Stimulated activated naive CD4-positive, alpha-beta T cell (primary cell): ENCODE measurements at places on chromosomes 16 and 17.

GRCh38 chr17:31373150-31374093 is 18.1 kb upstream of the RAB11FIP4 start:
- DNase-seq: peak; percentile 71

DNA sequence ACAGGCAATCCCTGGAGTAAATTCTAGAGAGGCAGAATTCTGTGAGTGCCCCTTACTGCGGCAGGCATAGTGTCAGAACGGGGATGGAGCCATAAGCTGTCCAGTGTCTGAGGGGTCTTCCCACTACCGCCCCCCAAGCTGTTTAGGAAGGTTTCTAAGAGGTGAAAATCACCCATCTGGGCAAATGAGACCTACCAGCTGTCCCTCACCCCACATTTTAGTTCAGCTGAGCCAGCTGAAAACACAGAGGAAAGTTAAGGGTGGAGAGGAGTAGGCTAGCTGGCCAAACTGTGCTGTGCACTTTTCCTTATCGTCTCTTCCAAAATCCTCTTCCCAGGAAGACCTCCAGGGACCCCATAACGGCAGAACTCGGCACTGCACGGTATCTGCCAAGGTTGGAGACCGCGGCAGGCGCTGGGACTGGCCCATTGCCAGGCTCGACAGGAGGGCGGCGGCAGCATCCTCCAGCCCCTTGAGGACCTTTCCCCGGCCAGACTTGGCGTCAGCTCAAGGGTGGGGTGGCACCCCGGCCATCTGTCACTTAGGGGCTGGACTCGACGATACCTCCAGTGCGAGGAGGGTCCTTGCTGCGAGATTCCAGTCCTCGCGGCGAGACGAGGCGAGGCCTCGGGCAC is 955 bp downstream of the ACLY start:
- DNase-seq: no peak

DNA sequence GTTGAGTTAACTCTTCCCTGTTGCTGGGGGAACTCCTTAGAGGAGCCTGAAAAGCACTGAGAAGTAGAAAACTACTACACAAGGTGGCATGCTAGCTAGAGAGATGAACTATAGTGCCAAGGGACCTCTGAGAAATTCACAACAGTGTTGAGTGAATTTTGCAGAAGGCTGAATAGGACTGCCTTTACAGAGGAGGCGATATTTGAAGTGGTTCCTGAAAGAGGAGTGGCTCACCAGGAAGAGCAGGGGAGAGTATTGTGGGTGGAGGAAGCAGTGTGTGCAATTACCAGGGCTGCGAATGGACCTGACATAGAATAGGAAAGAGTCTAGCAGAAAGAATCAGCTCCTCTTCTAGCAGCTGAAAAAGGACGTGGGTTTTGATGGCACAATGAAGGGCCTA is 66.4 kb downstream of the CDK5R1 start:
- no peak for DNase-seq

- DNase-seq: no peak
Observed at GRCh38 chr17:7831233-7831632, 2.8 kb upstream of the KDM6B start.

DNA sequence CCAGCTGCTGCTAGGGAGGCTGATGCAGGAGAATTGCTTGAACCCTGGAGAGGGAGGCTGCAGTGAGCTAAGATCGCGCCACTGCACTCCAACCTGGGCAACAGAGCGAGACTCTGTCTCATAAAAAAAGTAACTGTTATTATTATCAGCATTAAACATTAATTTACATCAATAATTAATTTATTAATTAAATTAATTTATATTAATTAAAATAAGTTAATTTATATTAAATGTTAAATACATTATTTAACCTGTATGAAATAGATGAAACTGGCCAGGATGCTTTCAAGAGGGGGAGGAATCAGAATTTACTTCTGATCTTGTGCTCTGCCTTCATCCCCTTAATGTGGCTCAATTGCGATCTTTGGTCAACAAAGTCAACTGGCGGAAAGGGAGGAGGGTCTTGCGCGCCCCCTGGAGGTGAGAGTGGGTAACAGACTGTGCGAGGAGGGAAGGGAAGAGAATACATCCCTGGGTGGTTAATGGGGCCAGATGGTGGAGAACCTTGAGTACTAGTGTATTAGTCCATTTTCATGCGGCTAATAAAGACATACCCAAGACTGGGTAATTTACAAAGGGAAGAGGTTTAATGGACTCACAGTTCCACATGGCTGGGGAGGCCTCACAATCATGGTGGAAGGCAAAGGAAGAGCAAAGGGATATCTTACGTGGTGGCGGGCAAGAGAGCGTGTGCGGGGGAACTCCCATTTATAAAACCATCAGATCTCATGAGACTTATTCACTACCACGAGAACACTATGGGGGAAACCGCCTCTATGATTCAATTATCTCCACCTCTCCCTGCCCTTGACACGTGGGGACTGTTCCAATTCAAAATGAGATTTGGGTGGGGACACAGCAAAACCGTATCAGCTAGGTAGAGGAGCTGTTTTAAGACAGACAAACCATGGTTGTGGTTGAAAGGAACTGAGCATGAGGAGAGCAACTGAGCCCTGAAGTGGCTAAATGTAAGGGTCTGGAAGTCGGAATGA is 15.7 kb upstream of the CPPED1 start:
- peak; percentile 7 for DNase-seq

- DNase-seq: no peak
Observed at GRCh38 chr16:88514526-88515232, 55.5 kb upstream of the ZC3H18 start.

GRCh38 chr17:16352303-16352666 is 984 bp downstream of the CENPV start:
- no peak for DNase-seq
